Stimulated activated CD8-positive, alpha-beta memory T cell treated with anti-CD3 and anti-CD28 coated beads, Interleukin-15, amount 100 ng/mL, for 4 hours (primary cell): ENCODE measurements at places on chromosomes 6 and 20.

DNA sequence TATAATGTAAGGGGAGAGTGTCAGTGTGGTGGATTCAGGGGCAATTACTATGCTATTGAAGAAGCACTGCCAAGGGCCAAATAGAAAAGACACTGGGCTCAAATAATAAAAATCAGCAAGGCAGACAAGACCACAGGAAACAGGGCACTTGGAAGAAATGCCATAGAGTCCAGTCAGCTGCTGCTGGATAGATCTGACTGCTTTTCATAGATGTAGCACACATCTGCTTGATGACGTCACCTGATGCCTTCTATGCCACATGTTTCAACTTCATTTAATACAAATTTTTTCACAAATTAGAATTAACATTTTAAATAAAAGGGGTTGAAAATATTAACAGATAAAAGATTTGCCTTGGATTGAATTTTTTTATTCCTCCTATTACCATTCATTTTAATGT lies 23.9 kb upstream of the AHI1 start:
- DNase-seq, result no peak

- DNase-seq, result no peak
These were observed 261.3 kb downstream of the ESR1 start for GRCh38 chr6:152068622-152069261.

DNA sequence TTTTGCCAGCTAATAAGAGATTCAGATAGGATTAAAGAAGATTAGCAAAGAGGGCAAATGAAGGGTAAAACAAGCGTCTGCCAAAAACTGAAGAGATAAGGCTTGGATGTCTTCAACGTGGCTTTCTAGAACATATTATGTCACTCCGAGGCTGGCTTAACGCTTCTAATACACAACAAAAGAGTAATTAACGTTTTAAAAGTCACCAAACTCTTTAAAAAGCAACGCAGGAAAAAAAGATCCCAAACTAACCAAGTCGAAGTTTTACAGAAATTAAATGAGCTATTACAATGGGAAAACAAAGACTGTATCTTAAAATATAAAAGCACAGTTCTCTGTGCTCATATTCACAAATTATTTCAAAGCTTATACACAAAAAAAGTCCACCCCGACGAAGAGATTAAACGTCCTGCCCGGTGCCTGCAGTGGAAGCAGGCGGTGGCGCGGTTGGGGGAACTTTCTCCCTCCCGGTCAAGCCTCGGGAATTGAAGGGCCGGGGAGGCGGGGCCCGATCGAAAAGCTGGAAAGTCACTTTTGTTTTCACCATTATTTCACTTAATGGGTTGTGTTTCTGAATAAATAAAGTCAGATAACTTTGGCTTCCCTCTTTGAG lies 1.2 kb downstream of the MAK start:
- no peak for DNase-seq

DNA sequence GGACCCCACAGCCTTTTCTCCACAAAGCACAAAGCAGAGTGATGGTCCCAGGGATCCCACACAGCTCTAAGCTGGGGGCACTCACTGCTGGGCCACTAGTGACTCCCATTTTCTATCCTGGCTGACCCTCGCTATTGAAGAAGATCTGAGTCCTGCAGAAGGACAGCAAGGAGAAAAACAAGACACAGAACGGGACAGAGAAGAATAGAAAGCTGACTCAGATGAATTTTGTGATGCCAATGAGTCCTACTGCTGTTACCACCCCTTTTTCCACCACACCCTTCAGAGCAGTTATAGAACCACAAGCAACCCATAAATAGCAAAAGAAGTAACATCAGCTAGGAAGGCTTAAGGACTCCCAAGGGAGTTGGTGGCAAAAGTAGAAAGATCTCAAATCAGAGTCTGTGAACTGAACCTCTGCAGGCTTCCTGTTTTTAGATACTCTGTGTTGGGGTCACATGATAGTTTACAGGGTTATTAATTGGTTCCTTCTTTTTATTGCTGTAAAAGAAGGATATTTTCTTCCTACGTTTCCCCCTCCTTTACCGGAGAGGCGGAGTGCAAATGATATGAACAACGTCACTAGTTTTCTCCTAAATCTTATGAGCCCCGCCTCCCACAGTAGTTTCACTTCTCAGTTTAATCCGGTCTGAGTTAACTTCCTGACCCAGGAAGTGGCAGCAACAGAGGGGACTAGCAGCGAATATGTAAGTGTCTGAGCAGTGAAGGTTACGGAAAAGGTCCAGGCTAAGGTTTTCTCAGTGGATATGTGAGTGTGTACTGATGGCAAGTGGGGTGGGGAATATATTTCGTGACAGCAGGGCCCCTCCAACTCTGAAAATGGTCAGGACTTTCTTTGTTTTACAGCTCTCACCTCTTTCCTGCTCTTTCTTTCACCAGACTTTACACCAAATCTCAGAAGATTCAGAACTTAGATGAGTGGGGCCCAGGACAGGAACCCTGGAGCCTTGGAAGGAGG lies at the start of gene TRIM38:
TSS of gene TRIM38 (plus strand) at position 654 of the 979 bp plus-strand sequence. CDS start 3,721 bp downstream, outside the sequence.
- DNase-seq, result peak; percentile 68

DNA sequence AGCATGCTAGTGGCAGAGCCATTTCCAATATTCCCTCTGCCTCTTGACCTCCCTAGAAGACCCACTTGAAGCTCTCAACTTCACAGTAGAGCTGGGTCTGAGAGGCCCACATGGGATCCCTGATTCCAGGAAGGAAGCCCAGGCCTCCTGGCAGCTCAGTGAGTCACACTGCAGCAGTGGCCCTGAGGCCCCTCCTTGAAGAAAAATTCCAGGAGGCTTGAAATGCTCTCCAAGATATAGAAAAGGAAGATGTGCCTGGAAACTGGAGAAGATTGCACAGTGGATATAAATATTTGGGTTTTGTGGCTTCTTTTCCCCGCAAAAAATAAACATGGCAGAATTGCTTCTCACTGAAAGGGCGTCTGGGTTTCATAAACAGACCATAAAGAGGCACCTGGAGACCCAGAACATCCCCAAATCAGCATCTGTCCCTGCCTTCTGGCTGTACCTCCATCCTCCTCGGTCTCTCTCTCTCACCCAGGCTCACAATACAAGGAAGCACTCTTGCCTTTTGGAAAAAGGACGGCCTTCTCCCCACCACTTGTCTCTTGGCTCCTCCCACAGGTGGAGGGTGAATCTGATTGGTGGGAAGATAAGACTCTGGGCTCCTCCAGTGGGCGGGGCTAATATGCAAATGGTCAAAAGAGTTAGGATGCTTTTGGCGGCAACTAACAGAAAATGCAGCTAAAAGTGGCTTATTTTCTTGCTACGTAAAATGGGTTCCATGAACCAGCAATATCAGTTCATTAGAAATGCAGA lies 200.0 kb upstream of the SULF2 start:
- DNase-seq, result no peak

DNA sequence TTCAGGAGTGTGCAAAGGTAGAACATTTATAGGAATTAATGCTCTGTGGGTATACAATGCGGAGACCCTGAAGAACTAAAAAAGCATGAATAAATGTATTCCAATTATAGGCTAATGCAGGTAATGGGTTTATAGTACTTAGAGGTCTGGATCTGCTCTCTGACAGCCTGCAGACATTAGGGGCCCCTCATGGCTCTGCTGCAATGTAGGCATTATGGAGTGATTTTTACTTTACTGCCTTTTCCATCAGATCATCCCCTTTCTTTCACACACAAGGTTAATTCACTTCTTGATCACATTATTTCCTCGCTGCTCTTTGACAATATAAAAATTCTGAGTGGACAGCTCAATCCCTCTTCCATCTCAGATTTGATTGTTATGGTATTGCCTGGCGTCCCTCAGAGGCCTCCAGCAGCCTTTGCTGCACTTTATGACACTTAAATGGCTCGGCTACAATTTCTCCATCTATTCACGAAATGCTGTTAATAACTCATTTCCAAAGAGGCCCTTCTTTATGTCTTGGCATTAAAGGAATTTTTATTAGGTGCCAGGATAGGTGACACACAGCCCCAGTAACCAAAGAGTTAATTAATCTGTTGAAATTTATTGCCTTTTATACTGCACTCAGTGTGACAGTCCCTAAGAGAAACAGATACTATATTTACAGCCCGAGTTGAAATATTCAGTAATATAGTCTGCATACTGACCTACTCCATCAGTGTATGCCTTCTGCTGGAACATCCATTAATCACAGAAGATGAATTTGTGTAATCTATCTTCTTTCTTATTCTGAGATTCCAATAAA lies 33.4 kb upstream of the SLC35B3 start:
- DNase-seq, result no peak

GRCh38 chr20:4383961-4384360 lies 337.7 kb upstream of the PRND start:
- DNase-seq, result no peak

DNA sequence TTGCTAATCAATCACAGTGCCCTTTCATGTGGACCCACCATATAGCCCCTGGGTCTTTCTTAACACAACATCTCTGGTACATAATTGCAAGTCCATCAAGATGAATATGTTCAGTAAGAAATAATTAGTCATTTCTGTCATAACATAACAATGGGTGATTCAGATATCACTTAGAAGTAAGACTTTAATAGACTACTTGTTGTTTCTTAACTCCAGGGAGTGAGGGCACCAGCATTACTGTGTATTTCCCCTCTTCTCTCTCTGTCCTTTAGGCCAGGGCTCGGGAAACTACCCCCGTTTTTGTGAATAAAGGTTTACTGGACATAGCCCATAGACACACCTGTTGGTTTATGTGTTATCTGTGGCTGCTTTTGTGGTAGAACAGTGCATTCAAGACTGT lies 123.5 kb downstream of the SLC24A3 start:
- DNase-seq, result no peak

- no peak for DNase-seq
These were observed 28.4 kb upstream of the OR2J2 start for GRCh38 chr6:29142309-29142708.

DNA sequence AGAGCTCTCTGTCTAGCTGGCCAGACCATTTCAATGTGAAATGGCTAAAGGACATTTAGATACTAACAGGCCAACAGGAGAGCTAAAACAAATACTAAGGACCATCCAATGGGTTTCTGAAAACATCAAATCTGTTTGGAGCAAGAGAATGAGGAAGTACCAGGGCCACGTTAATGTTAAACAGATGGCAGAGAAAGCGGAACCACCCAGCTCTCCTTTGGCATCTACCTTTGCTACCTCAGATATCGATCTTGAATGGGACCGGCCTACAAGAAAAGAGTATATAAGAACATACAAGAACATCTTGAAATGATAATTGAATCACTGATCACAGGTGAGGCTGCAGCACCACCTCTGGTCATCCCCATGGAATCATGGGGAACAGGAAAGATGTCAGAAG lies 31.8 kb downstream of the KCNK5 start:
- DNase-seq, result no peak

DNA sequence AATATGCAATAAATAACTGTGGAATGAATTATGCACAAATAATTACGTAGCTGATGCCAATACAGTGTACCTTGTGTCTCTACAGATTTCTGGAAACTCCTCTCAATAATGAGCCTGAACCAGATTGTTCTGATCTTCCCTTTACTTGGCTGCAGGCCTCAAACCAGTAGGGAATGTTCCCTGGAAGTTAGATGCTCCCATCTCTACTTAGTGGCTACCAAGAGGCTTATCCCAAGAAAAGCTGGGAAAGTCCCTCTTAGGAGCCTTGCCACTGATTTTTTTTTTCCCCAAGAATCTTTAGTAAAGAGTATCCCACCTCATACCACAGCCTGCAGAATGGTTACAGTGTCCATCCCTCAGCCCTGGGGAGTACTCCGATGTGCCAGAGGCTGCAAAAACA lies 702.1 kb downstream of the RFPL4B start:
- no peak for DNase-seq

GRCh38 chr6:109239651-109240321 lies 142.5 kb downstream of the CD164 start:
- no peak for DNase-seq

GRCh38 chr6:168198302-168199180 lies 119.5 kb upstream of the FRMD1 start:
- no peak for DNase-seq

DNA sequence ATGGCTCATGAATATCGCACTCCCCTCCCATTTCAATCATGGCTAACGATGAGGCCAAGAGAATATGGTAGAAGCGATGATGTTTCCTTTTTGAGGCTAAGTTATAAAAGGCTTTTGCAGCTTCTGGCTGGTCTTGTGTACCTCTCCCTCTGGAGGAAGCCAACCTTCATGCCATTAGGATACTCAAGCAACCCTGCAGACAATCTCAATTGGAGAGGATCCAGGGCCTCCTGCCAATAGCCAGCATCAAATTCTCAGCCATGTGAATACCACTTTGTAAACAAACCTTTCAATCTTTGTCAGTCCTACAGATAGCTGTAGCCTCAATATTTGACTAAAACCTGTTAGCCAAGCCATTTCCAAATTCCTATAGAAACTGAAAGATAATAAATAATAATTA lies 738.4 kb downstream of the KIF16B start:
- no peak for DNase-seq

DNA sequence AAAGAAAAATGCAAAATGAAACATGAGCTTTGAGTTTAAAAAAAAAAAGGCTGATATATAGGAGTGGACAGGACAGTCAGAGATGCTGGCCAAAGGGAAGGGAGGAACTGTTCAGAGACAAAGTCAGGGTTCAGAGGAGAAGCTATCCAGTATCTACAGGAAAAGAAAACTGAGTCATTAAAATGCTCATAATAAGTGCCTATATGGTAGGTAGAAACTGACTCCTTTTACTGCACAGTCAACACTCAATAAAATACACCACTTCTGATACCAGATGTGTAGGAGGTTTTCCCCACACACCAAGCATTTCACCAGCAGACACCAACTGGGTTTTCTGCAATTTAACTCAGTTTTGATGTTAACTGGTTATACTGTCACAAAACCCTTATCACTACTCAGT lies 32.9 kb downstream of the FRK start:
- DNase-seq, result no peak

GRCh38 chr20:64116541-64117431 lies 9.4 kb upstream of the NPBWR2 start:
- no peak for DNase-seq

DNA sequence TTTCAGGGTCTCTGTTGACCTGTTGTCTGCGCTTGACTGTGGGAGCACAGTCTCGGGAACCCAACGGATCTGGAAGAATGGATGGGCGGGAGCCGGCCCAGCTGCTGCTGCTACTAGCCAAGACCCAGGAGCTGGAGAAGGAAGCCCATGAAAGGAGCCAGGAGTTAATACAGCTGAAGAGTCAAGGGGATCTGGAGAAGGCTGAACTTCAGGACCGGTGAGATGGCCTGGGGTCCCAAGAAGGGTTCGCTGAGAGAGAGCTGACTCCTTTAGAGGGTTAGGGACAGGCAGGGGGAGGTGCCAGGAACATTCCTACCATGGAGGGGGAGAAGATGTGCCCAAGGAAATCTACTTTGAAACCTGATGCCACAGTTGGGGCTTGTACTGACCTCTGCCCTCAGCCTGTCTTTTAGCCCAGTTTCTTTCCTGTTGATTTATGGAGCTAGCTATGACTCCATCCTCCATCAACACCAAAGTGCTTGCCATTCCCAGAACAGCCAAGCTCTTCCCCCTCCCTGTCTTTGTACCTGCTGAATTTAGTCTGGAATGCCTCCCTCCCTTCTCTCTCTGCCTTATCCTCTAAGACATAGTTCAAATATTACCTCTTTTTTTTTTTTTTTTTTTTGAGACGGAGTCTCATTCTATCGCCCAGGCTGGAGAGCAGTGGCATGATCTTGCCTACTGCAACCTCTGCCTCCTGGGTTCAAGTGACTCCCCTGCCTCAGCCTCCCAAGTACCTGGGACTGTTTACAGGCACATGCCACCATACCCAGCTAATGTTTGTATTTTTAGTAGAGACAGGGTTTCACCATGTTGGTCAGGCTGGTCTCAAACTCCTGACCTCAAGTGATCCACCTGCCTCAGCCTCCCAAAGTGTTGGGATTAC lies 12.2 kb downstream of the CEP250 start:
- no peak for DNase-seq
